NCI-H146 (cell line): ENCODE measurements at places on chromosomes 7 and 10.
A peak's percentile ranks its signal among the peaks of the same experiment; 100 is the strongest.

GRCh38 chr7:134788191-134788590 is 8.8 kb downstream of the CALD1 start:
- no peak for DNase-seq

DNA sequence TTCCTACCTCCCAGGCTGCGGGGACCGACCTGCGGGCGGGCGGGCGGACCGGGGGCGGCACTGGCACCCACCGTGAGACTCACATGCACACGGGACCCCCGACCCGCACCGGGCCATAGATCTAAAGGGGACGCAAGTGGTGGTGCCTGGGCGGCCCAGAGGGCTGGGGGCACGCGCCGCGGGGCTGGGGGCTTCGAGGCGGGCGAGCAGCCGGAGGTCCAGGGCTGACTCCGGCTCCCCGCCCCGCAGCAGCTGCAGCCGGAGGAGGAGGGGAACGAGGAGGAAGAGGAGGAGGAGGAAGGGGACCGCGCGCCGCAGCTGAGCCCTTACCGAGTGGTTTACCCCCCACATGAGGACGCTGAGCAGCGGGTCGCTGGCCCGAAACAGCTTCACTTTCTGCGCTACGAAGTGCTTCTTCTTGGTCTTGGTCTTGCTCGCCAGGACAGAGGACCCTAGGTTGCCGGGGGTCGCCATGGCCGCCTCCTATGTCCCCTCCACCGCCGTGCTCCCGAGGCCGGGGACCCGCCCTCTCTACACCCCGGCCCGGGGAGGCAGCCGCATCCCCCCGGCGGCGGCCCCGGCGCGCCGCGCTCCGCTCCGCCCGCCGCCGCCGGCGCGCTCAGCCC is 412 bp downstream of the PIP4K2A start:
- peak; percentile 69 for DNase-seq

- no peak for DNase-seq
These were observed 153.0 kb downstream of the WNT2 start for GRCh38 chr7:117169907-117170306.

DNA sequence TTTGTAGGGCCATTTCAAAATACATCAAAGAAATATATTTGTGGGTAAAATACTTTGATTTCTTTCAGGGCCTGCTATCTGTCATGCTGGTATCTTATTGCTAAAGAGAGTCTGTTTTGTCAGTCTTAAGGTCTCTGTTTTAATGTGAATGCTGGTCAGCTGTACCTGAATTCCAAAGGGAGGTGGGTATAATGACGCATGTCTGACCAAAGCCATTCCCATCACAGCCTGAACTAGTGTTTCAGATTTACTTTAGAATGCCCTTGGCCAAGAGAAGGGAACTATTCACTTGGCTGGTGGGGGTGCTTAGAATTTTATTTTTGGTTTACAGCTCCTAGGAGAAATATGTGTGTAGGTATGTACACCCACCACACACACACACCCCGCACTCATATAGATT is 30.6 kb upstream of the MYL10 start:
- DNase-seq = no peak

GRCh38 chr10:74018241-74018640 is 20.3 kb downstream of the VCL start:
- DNase-seq = no peak

- no peak for DNase-seq
These were observed 217.3 kb downstream of the RPS24 start for GRCh38 chr10:78251016-78251385.

- DNase-seq = no peak
These were observed 83.2 kb downstream of the AHCYL2 start for GRCh38 chr7:129308047-129308446.

- DNase-seq = no peak
These were observed 596.9 kb upstream of the PCDH15 start for GRCh38 chr10:55397777-55398496.

- DNase-seq = peak; percentile 11
These were observed 64.3 kb downstream of the PDGFA start for GRCh38 chr7:455110-455928.

DNA sequence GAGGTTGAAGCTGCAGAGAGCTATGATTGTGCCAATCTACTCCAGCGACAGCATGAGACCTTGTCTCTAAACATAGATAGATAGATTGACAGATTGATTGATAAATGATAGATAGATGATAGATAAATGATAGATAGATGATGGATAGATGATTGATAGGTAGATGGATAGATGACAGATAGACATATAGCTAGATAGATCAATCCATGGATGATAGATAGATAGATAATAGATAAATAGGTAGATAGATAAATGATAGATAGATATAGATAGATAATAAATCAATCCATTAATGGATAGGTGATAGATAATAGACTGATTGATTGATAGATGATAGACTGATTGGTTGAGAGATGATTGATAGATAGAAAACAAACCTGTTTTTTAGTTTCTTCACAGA is 349.6 kb downstream of the PAXIP1 start:
- DNase-seq = no peak

DNA sequence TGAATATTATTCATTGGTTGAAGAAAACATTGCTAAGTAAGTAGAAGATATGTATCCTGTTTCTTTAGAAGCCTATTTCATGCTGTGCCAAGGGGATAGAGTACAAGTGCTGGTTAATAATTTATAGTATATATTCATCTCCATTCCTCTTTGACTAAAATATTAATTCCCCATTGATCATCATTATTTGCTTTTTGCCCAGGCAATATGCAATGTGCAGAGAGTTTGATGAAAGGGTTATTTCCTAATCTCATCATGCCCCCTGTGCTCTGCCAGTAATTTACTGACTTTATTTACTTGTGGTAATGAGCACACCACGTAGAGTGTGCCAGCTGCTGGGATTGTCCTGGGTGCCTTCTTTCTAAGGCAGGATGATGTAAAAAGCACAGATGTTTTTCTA is 180.9 kb downstream of the REEP3 start:
- DNase-seq = peak; percentile 62

GRCh38 chr7:111380945-111381344 is 181.3 kb downstream of the IMMP2L start:
- DNase-seq = no peak

- no peak for DNase-seq
These were observed 73.2 kb downstream of the SEM1 start for GRCh38 chr7:96636342-96636860.
